ENCODE measurements at places on chromosomes 3 and 15.

DNA sequence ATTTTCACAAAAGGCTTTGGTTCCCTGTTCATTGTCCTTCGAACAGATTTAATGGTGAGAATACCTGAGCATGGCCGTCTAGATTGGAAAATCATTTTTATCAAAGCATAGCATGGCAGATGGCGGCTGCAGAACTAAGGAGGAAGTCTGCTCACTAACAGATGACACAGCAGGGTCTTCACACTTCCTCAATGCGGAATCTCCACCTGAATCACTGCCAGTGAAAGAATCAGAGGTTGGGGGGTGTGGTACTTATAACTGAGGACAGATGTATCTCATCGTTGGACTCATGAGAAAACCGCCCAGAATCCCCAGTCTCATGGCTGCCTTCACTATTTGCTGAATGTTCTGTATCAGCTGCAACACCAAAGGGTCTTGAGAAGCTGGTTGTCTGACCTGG is 31.6 kb upstream of the PYGO1 start:
- DNase-seq: no peak

DNA sequence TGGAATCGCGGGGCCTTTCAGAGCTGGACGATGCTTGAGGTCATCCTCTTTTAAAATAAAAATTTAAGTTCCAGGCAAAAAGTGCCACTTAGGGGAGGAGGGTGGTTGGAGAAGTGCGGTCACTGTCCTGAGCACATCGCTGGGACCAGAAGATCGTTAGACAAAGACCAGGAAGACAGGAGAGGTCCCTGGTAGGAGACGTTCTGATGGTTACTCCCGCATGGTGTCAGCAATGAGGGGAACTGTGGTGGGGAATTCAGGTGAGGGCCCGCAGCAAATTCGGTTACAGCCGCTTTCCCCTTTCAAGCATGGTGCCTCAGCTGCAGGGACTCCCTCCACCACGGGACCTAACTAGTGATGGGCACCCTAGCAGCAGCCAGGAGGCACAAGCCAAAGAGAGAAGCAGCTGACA is 1.0 kb upstream of the ISY1 start:
- no peak for DNase-seq

GRCh38 chr3:77096966-77097890 is 57.3 kb downstream of the ROBO2 start:
- no peak for DNase-seq

DNA sequence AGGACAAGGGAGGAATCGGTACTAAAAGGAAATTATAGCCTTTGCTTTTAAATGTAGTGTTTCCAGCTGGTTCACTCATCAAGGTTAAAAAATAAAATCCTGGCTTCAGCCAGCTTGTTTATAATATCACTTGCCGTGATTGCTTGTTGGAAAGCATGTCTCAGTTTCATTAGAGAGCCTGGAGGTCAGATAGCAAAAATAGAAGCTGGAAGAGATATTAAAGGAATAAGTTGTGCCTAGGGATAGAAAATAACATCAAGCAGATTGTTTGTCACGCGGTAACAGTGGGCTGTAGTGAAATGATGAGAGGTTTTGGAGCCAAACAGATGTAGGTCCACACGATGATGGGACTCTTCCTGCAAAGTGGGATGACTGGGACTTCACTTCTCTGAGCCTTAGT is 17.7 kb upstream of the SLMAP start:
- no peak for DNase-seq

DNA sequence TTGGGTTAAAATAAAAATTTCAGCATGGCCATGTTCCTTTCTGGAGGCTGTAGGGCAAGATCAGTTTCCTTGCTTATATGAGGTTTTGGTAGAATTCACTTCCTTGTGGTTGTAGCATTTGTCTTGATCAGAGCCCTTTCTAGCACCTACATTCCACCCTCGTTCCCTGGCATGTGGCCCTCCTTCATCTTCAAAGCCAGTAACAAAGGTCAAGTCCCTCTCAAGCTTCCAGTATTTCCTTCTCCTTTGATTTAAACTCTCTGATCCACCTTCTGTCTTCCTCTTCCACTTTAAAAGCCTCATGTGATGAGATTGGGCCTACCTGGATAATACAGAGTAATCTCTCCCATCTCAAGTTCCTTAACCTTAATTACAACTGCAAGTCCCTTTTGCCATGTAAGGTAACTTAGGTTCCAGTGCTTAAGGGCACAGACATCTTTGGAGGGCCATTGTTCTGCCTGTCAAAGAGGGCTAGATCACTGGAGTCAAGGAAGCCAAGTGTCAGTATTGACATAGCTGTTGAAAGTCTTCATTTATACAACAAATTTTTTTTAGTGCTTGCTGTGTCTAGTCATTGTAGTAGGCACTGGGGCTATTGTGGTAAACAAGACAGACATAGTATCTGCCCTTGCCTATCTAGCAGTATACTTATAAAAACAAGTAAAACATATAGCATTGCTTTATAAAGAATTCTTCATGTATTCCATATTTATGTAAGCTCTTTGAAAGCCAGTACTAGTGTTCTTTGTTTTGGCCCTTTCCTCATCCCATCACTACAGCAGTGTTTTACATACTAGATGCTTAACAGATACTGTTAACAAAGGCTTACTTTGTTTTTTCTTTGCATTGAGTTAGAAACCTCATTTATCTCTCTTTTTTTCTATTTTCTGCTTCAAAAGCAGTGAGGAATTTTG is 40.7 kb downstream of the GLCE start:
- DNase-seq: no peak

DNA sequence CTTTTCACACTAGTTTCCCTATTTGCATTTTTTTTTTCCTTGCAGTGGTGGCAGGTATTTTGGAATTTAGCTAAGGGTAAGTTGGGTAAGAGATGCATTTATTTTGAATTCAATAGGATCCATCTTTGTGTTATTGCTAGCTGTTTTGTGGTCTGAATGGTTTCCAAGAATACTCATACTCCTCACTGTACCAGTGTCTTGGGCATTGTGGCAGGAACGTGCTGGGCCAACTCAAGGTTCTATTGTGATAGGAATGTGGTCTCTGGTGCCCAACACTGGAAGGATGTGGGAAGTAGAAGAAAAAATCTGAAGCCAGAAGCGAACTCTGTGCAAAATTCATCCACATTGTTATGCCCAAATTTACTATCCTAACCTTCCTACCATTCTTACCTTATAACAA is 135.6 kb downstream of the RBMS3 start:
- no peak for DNase-seq

- no peak for DNase-seq
These were observed 955.7 kb downstream of the TUSC7 start for GRCh38 chr3:117665296-117665695.

DNA sequence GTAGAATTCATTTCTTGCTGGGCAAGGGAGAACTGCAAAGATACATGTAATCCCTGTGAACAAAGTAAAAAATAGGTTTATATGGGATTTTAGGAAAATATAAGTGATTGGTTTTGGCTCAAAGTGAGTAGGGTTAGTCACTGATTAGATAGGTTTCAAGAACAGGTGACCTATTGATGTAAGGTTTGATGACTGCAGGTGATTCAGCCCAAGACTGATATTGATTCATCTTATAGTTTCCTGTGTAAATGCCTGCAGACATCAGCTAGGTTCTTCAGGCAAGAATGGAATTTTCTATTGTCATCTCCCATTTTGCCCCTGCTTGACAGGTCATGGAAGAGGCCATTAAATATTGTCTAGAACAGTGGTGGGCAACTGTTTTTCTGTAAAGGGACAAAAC is 23.9 kb upstream of the ARID3B start:
- DNase-seq: no peak

GRCh38 chr3:195048059-195048905 is 222.7 kb downstream of the XXYLT1 start:
- no peak for DNase-seq

DNA sequence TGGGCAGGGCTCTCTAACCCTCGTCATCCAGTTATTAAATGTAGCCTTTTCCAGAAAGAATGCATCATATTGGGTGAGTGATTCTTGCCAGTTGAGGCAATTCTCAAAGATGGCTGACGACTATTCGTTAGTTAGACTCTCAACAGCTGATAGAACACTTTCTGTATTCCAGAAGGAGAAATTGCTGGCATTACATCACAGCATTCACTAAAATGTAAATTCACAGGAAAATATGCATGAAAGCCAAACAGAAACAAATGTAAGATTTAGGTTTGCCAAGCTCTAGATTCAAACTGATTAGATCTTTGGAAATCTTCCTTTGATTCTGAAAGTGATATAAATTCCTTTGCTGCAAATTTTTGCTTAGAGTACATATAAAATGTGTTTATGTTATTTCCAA is 1501.0 kb downstream of the SI start:
- DNase-seq: no peak

DNA sequence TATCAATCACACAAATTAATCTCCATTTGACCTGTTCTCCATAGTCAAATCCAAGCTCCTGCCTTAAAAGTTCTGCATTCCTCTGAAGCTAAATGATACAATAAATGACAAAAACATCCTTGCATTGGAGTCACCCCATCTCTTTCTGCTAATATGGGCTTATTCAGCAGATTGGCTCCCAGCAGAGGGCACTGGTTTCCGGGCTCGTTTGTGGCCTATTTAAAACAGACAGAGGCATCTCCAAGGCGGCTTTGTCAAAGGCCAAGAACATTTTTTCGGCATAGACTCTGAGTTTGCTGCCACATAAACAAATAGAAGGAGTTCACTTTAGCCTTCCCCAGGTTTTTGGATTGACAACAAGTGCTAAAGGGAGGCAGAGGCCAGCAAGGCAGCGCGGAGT is 204.4 kb upstream of the RASGRP1 start:
- peak; percentile 19 for DNase-seq

DNA sequence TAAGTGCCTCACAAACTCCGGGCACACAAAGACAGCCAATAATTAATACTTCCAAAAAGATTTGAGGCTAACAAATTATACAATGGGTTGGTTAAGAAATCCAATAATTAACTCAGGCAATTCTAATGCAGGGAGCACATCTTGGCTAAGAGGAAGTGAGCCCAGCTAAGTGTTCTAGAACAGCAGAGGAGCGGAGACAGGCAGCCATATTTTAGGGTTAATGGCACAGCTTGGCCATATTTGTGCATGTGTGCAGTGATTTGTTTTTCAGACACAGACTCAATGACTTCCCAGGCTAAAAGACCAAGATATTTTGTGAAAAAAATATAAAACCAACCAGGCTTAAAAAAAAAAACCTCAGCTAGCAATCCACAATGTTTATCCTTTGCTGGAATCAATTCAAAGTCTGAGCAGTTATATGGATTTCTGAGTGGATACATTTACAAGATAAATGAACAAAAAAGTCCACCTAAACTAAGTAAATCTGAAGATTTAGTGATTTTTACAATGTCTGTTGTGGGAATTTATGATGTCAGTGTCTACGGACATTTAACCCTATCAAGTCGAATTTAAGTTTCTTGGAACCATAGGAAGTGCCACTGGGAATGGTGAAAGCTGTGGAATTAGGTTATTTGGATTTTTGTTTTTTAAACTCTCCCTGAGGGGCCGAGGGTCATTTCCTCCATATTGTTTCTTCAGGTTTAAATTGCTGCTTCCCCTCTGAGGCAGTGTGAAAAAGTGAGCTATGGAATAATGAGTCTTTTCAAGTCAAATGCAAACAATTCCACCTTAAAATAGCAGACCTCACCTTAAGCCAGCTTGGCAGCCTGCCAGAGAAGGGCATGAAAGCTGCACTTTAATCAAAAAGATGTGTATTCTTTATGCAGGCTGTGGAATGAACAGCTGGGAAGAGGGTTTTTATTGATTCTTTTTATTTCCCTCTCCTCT is 413.7 kb upstream of the TBL1XR1 start:
- DNase-seq: no peak

DNA sequence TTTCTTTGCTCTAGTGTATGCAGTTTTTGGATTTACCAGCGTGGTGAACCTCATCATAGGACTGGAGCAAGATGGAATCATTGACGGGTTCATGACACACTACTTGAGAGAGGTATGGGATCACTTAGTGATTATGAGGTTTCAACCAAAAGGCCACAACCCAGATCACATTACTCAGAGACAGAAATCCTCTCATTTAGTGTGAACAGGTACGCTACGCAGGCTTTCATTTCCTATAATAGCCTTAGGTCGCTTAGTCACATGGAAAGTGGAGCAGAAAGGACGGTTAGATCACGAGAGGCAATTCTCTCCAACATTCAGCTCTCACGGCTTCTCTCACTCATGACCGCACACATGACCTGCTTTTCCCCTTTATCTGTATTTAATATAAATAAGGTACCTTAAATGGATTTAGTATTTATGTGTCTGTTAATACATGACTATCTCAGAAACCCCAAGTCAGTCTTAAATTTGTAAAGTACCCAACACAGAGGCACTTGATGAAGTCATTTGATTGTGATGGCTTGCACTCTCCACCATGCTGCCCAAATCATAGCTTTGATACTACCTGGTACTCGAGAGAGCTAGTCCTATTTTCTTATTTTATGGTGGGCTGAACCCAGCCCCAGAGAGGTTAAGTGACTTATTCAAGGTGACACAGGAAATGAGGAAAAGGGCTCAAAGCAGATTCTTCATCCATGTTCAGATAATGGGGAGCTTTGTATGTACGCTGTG is 8.6 kb downstream of the TM6SF1 start:
- no peak for DNase-seq
